ENCODE measurements at places on chromosomes 6 and 20.

GRCh38 chr6:71091167-71091566 lies 134.3 kb upstream of the B3GAT2 start:
- DNase-seq: no peak

GRCh38 chr6:43847741-43848630 lies 78.0 kb downstream of the VEGFA start:
- DNase-seq: no peak

- peak; percentile 43 for DNase-seq
These were observed 2.1 kb downstream of the MYLIP start for GRCh38 chr6:16130932-16131387.

GRCh38 chr20:52127309-52127708 lies 64.3 kb downstream of the ZFP64 start:
- no peak for DNase-seq

DNA sequence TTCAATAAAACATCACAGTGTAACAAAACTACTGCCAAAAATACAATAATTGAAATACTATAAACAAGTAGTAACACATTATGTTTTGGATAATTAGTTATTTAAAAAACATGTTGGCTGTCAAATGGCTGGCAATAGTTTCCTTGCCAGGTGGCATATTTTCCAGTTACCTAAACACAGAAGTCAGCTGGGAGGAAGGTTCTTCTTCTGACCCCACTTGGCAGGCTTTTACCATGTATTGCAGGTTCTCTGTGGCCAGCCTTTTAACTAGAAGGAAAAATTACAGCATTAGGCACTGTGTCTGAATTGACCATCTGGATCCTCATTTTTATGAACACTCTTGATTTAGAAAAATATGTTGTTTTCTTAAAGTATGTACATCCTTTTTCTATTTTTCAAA lies 131.4 kb downstream of the MMS22L start:
- no peak for DNase-seq

- DNase-seq: no peak
These were observed 5.9 kb downstream of the PTPRA start for GRCh38 chr20:2879146-2879545.

DNA sequence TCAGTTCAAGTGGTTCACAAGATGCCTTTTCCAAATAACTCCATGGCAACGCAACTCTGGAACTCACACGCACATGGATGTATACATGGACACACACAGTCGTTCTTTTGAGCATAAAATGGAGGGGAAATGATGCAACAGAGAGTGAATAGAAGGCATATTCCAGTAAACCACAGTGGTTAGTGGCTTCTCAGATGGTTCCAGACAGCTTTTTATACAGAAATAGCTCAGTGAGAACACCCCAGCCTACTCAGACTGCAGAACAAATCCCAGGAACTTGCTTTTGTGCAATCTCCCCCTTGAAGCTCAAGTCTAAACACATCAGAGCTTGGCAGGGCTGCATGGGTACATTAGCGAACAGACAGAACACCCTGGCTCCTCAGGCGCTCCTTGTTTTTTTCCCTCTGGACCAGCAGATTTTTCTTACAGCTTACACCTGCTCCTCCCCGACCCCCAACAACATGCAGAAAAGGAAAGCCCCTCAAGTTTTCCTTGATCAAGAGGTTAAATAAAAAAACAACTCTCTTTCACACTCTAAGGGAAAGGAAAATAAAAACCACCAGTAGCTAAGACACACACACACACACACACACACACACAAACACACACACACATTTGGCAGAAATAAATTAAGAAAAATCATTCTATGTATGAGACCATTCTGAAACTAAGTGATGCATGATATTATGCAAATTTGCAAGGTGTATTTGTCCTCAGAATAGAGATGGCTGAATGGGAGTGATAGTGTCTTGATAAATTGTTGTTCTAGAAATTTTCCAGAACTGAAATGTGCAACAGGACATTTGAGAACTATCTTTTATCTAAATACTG lies 51.2 kb upstream of the RANBP9 start:
- no peak for DNase-seq

DNA sequence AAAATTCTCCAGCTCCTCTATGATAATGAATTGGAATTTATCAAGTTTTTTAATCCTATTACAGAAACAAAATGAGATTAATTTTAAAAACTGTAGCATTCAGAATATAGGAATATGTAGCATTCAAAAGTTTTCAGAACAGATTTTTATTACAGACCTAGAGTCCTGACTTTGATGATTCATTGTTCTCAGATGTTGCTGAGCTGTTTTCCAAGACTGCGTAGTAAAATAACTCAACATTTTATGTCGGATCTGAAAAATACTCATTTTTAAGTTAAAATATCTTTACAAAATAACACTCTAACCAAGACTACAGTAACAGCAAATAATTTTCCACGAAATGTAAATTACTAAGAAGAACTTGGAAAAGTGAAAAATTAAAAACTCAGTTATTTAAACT lies 67.1 kb downstream of the SYCP2 start:
- DNase-seq: no peak

GRCh38 chr20:57078116-57078515 lies 188.3 kb downstream of the BMP7 start:
- no peak for DNase-seq

DNA sequence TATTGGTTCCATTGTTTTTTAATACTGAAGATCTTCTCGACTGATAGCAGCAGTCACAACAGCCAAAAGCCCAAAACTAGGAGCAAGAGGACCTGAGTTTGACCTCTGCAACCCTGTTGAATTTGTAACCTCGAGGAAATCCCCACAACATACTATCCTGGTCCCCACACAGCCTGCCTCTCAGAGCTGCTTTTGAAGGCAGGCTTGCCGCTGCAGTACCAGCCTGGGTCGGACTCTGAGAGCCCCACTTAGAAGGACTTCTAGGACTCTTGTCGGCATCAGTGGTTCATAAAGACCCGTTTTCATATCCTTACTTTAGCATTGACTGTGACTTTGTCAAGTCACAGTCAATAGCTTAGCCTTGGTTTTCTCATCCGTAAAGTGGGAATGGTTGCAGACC lies 49.3 kb downstream of the EBF4 start:
- DNase-seq: no peak

DNA sequence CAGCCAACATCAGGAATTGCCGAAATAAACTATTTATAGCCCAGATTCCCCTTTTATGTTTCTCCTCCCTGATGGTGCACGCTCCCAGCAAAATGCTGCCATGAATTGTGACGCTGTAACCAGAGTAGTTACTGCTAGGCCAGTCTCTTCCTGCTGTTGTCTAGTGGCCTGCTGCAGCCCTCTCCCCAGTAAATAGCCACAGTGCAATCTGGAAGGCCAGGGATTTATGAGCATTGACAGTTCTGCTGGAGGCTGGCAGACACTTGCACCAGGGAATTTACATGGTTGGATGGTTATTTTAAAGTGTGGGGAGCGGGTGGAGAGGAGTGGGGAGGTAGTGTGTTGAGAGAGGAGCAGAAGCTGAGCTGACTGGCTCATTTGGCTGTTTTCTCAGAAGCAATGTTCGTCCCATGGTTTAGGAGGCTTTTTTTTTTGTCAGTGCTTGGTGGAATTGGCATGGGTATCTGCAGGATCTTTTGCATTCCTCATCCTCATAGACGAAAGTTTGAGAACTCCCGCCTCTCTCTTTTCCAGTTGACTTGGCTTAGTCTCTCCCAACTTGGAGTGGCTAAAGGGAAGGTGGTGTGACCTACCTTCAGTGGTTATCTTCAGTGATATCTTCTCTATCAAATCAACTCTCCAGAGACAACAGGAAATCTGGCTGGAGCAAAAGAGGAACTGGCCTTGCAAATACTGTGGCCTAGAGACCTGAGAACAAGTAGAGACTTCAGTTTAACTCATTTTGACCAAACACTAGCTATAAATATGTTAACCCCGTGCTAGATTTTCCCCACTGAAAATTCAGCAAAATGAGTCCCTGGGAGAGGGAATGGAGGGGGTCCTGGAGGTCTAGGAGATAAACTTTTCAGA lies 99.3 kb upstream of the VSTM2L start:
- DNase-seq: no peak

DNA sequence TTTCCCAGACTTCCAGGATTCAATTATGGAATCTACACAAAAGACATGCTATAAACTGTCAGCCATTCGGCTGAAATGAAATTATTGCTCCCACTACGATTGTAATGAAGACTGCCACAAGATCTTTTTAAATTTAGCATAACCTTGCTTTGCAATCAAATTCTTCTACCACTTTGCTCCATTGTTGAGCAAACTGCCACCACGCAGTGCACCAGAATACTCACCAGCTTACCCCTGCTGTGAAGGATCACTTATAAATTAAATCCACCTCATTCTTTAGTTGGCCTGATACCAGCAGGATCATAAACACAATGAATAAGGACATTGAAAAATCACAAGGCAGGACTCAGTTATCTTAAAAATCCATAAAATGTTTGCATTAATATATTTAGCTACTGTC lies 151.8 kb upstream of the PRND start:
- DNase-seq: no peak

Measured in CD4-positive, alpha-beta T cell treated with Interleukin-6 for 4 hours (primary cell).